ENCODE measurements at places on chromosomes 4 and X.

- DNase-seq, result no peak
These were observed 204.3 kb downstream of the SHROOM3 start for GRCh38 chr4:76639288-76639687.

GRCh38 chr4:101981756-101982155, 191.2 kb downstream of the BANK1 start:
- DNase-seq, result no peak

- no peak for DNase-seq
These were observed 452.1 kb upstream of the BOD1L1 start for GRCh38 chr4:14079601-14080000.

- DNase-seq, result no peak
These were observed 53.8 kb upstream of the HGFAC start for GRCh38 chr4:3387943-3388361.

GRCh38 chr4:107243141-107243781, 207.1 kb upstream of the DKK2 start:
- no peak for DNase-seq
